ENCODE measurements at places on chromosomes 11 and 22.

DNA sequence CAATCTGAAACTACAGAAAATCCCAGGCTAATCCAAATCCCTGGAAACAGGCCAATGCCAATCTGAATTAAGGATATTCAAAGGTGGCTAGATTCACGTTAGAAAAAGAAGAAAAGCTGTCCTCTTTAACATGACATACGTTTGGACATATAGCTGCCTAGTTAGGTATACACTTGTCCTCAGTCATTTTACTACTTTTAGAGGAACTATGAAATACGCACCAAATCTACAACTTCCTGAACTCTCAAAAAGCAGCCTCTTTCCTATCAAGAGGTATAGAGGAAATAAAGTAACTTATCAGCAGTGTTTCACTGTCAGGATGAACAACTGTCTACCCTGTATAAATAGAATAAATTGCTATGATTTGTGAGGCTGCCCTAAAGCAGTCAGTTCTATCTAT is 24.0 kb downstream of the KMT5B start:
- DNase-seq, result no peak

DNA sequence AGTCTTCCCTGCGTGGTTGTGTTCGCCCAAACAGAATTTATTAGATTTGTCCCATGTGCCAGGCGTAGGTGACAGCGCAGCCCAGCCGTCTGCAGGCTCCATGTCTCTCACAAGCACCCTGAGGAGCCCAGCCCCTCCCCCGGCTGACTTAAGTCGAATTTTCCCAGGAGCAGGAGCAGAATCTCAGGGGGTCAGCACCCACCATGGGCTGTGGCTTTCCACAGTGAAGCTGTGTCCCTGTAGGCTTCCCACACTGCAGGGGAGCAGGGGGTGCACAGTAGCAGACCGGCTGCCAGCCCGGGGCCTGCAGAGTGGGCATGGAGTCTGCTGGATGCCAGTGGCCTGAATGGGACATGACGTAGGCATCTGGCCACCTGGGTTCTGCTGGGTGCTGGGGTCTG is 16.0 kb downstream of the PARVG start:
- DNase-seq, result no peak

DNA sequence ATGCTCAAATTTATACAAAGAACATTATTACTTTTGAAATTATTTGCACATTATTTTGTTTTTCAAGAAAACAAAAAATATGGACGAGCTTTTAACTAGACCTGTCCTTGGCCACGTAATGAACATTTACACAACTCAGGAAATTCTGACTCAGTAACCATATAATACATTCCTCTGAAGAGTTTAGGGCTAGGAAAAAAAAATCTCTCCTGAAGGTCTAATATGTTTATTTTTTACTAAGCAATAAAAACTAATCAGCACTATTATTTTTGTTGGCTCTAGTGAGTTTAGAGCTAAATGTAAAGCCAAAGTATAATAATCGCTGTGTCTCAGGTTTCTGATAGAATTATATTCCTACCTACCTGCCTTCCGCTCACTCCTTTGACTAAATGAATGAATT is 187.5 kb downstream of the SWAP70 start:
- DNase-seq, result no peak

GRCh38 chr11:39668640-39669039 is 1790.8 kb downstream of the LRRC4C start:
- DNase-seq, result no peak

DNA sequence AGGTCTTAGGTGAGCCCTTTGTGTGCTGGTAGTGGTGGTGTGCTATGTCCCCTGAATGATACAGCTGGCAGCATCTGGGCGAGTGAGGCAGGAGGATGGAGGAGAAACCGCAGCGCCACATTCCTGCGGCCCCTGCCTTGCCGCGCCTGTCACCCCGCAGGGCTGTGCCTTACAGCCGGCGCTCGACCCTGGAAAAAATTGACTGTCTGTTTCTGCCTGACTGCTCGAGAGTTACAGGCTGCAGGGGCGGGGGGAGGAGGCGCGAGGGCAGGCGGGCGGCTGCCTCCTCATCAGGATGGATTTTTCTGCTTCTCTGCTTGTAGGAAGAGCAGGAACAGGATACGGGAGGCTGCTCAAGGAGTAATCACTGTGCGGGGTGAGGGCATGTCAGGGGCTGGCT is 443.4 kb downstream of the MIAT start:
- no peak for DNase-seq

GRCh38 chr11:108768964-108769363 is 104.1 kb downstream of the DDX10 start:
- DNase-seq, result no peak

DNA sequence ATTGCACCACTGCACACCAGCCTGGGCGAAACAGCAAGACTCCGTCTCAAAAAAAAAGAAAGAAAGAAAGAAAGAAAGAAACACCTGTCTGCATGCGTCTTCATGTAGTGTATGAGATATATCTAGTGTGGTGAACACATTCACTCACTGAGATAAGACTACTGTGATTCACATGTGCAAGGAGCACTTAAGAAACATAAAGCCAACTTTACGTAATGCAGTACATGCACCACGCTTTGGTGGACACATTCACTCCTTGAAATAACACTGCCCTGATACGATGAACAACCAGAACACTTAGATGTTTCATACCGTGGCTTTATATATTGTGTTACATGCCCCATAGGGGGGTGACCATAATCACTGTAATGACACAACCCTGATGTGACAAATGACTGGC is 96.0 kb downstream of the MICAL3 start:
- no peak for DNase-seq

DNA sequence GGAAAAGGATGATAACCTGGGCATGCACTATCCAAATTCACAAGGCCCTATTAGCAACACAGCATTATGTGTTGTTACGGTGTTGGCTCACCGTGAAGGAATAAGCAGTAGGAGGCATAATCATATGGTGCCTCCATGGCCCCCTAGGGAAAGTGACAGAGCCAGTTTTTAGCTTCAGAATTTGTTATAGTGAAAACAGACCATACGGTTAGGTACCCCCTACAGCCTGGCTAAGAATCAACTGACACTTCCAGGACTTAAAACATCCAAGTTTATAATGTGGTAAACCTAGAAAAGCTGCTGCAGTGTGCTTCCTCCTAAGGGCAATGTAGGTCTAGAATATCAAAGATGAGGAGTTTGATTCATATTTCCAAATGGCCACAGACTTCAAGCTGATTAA is 30.4 kb downstream of the KIF18A start:
- no peak for DNase-seq

GRCh38 chr11:64970731-64971151 is 1.2 kb downstream of the MAJIN start:
- no peak for DNase-seq

DNA sequence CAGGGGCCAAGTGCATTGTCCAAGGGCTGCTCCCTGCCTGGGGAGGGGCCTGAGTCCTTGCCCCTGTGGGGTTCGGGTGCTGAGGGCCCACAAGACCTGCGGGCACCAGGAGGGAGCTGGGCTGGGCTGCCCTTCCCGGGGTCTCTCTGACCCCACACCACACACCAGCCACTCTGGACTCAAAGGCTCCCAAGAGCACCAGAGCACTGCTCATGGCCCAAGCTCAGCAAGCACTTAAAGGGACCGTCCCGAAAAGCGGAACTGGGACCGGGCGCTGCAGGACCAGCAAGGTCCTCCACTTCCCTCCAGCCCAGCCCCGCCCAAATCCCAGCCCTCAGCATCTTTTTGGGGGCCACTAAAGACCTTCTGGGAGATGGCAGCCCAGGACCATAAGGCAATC is 5.3 kb downstream of the LSP1 start:
- no peak for DNase-seq

GRCh38 chr11:26712497-26712896 is 9.4 kb downstream of the SLC5A12 start:
- DNase-seq, result no peak

DNA sequence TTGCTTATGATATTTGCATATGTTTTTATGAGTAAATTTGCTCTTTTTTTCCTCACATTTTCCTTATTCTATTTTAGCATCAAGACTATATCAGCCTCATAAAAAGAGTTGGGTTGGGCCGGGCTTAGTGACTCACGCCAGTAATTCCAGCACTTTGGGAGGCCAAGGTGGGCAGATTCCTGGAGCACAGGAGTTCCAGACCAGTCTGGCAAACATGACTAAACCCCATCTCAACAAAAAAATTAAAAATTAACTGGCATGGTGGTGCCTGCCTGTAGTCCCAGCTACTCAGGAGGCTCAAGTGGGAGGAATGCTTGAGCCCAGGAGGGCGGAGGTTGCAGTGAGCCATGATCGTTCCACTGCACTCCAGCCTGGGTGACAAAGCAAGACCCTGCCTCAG is 148.8 kb upstream of the ANO5 start:
- no peak for DNase-seq

DNA sequence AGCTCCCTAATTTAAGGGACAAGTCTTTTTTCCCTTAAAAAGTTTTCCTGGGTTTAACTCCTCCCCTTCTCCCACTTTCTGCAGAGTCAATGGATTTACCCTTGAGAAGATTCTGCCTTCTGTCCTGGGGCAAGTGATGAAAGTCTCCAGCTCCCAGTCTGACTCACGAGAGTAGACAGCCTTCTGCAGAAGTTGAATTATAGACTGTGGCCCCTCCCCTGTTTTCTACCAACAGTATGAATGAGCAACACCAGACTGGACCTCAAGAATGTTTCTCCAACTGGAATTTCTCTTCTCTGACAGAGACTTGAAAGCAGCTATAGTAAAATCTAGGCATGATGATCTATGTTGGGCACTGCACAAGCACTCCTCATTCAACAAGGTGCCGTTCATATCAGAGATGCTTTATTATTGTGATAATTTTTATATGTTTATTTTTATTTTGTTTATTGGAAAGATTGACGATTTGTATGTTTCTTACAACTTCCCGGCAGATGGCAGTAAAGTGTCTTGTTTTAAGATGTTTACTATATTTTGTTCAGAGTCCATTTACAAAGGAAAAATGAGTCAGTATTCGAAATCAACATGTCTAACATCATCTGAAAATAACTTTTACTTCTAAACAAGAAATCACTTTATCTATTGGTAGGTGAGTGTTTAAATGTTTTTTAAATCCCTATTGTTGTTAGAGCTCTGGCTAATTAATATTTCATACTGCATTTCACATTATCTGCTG is 56.6 kb downstream of the LMO2 start:
- DNase-seq, result no peak

- no peak for DNase-seq
Observed at GRCh38 chr11:19658344-19658743, 54.3 kb upstream of the NAV2 start.

DNA sequence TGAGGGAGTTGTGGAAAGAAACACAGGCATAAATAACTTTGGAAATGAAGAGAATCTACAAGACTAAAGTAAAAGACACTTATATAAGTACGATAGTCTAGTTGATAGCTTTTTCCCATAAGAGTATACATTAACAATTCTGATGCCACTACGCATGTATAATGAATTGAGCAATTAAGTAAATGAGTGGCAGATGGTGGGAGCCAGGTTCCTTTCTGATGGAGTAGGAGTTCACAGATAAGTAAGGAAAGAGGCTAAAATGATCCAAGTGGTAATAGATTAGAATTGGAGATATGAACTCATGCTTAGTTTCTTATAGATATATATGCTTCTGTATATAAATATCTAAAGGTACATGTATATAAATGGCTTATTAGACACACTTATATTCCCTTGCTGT is 368.3 kb downstream of the FAM181B start:
- no peak for DNase-seq

- DNase-seq, result no peak
Observed at GRCh38 chr11:2525941-2526807, 81.4 kb downstream of the KCNQ1 start.

GRCh38 chr11:57263351-57263750 is 26.3 kb upstream of the APLNR start:
- DNase-seq, result no peak

DNA sequence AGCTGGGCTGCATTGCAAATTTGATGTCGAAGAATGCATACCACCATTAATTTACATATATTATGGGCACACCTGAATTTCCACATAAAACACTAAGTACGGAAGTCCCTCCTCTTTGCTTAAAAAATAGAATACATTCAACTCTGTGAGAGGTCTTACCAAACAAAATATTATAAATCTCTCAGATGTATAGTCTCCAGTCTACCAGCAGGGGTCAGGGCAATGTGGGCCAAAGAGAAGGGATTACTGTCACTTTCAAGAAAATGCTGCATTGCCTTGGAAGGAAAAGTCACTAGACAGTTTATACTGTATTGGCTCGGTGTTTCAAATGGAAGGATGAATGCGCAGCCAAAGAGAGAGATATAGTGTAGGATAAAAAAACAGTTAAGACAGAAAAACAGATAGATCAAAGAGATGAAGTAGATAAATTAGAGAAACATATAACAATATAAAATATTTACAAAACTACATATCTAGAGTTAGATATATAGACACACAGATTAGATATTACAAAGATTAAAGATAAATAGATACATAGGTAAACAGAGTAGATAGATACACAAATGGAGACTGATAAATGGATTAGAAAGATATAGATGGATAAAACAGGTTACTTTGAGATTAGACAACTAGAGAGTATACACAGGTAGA is 20.9 kb downstream of the SERGEF start:
- peak; percentile 13 for DNase-seq

- no peak for DNase-seq
Observed at GRCh38 chr11:74822170-74822569, 73.5 kb downstream of the RNF169 start.

- DNase-seq, result no peak
Observed at GRCh38 chr11:123654566-123655081, at the start of gene SCN3B. Gene SCN3B, minus strand, starts transcription at chr11:123654624. Its CDS starts 823 bp downstream, at chr11:123653801.

DNA sequence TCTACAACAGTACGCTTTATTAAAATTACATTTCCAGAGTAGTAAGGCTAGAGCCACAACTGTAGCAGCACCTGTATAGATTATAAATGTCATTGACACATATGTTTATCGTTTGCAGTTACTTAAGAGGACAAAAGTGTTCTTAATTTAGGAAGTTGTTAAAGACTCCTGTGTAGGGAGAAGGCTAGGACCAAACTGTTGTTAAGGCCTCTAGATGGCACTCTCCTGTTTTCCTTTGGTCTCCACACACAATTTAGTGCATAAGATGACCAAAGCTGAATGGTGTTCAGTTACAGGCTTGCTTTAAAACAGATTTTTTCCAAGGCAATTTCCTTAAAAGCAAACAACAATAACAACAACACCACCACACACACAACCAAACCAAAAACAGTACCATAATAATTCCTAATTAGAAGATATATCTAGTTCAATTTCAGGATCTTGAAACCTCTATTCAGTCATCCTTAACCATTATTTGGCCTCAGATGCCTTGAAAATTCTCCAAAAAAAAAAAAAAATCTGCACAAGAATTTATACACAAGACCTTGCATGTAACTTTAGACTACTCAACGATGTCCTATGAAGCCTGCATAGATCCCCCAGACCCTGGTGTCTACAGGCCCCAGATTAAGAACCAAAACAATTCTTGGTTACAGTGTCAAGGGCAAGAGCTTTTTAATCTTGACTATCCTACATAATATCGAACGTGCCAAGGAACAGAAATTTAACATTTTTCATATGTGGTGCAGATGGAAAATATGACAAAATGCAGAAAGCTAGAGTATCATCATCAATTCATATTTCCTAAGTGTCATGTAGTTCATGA is 42.6 kb upstream of the APOA1 start:
- no peak for DNase-seq

All from stimulated activated CD4-positive, alpha-beta T cell treated with anti-CD3 and anti-CD28 coated beads, TNF-alpha, amount 100 ng/mL, for 1 hour (primary cell).